Tibial nerve (tissue), 4 donors: ENCODE measurements at places on chromosomes 13 and 19.
A peak's percentile ranks its signal among the peaks of the same experiment; 100 is the strongest.

GRCh38 chr13:41505209-41505835, 48.0 kb downstream of the RGCC start:
- DNase-seq: no peak

- DNase-seq: no peak
Measured at GRCh38 chr19:56295531-56296455, 18.8 kb downstream of the ZSCAN5A start.

DNA sequence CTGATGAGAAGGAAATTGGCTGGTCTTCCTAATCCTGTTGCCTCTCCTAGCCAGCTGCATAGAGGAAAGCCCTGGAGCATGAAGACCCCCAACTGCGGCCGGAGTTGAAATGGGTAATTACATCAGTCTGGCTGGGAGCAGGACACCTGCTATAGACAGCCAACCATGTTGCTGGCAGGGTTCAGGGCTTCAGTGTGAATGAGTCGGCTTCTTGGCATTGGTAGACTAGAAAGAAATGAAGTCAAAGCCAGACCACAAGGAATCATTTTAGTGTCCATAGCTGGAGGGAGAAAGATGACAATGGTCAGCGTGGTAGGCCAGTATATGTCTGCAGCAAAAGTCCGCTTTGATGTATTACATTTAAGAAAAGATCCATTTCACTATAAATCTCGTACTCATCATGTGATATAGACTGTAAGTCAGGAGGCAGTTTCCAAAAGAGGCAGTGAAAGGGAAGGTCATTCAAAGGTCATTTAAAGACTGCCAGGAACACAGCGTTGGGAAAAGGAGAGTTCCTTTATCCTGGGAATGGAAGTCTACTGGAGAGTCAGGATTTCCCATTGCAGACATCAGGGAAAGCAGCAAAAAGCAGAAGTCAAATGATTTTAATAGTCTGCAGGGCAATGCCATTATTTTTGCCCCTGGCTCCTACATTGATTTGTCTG, 262.7 kb downstream of the DNAJC15 start:
- DNase-seq: no peak

GRCh38 chr19:8453616-8454015, 8.8 kb downstream of the HNRNPM start:
- no peak for DNase-seq

DNA sequence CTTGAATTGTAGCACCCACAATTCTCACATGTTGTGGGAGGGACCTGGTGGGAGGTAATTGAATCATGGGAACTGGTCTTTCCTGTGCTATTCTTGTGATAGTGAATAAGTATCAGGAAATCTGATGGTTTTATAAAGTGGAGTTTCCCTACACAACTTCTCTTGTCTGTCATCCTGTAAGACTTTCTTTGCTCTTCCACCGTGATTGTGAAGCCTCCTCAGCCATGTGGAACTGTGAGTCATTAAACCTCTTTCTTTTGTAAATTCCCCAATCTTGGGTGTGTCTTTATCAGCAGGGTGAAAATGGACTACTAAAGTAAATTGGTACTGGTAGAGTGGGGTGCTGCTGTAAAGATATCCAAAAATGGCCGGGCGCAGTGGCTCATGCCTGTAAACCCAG, 215.6 kb downstream of the LIG4 start:
- no peak for DNase-seq

DNA sequence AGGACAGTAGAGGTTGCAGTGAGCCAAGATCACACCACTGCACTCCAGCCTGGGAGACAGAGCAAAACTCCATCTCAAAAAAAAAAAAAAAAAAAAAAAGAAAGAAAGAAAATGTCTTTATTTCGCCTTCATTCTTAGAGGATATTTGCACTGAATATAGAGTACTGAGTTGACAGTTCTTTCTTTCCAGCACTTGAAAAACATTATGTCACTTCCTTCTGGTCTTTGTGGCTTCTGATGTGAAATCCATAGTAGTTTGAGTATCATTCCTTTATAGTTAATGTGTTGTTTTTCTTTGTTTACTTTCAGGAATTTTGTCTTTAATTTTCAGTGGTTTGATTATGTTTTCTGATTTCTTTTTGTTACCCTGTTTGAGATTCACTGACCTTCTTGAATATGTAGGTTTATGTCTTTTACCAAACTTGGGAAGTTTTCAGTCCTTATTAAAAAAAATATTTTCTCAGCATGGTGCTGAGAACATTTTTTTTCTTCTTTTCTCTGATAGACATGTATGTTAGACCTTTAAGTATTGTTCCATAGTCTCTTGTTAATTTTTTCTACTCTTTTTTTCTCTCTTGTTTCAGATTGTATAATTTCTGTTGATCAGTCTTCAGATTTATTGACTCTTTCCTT, 50.1 kb downstream of the PCCA start:
- DNase-seq: no peak

DNA sequence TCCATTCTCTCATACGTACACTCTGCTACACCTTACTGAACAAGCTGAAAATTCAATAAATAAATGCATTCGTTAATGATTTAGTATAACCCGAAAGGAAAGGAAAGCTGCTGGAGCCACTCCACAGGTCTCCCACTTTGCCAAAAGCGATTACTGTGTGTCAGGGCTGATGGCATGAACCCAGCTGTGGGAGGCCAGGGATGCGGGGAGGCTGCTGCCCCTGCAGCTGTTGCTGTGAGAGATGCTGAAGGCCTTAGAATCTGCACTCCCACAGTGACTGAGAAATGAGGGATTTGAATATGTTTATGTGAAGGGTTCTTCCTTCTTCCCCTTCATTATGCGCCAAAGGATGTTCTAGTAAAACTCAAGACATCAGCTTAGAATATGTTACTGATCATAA, 58.7 kb upstream of the NBEA start:
- no peak for DNase-seq

- no peak for DNase-seq
Measured at GRCh38 chr13:99600318-99600717, 99.0 kb downstream of the TM9SF2 start.

DNA sequence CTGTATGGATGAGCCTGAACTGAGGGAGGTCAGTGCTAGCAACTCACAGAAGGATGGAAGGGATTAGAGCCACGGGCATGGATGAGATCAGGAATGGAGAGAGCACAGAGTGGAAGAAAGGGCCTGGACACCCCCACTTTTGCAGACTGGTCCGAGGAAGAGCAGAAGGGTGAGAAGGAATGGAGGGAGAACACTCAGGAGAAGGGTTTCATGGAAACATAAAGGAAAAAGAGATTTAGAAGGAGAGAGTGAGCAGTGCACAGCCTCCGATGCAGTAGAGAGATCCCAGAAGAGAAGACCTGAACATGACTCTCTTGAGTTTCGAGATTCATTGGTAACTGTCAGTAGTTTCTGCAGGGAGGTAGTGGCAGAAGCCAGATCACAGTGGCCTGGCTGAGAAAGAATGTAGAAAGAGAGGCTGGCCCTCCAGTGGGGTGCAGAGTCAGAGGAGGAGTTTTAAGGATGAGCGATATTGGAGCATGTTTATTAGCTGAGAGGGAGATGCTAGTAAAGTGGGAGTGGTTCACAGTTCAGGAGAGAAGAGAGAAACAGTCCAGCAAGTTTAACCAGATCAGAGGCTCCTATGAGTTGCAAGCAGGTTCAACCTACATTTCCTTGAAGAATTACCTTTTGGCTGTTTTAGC, 108.9 kb downstream of the ZAR1L start:
- no peak for DNase-seq

GRCh38 chr19:8640402-8641004, 10.1 kb downstream of the NFILZ start:
- DNase-seq: no peak

DNA sequence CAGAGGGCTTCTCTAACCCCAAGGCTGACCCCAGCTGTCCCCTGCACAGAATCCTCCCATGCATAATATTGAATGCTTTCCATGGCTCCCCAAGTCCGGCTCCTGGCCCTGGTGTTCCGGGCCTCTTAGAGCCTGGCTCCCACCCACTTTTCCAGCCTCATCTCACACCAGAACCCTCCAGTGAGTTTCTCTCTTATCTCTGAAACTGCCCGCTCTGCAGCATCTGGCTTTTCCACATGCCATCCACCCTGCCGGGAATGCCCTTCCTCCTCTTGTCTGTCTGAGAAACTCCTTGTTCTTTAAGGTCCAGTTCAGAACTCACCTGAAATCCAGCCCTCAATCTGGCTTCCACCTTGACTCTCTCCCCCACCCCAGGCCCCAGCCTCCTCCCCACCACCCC, 6.8 kb downstream of the SYNGR4 start:
- no peak for DNase-seq

DNA sequence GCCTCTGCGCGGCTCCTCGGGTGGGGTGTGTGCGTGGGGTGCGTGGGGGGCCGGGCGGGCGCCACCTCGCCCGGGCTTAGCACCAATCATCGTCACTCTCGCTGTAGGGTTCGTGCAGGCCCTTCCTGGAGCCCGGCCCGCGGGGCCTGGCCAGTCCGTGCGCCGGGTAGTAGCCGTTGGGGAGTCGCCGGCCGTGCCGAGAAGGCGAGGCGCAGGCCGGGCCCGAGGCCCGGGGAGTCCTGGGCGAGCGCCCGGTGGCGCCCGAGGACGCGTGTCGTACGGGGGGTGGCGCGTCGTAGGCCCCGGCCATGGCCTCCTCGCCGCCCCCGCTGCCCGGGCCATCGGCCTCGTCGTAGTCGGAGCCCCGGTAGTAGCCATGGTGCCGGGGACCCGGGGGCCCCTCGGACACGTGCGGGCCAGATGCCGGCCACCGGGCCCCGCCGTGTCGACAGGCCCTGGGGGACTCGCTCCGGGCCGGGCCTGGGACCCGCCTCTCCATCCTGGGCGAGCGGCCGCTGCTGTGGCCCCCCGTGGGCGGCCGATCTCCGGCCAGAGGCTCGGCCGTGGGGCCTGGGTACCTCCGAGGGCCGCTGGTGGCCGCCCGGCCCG, 57.1 kb downstream of the IER2 start:
- no peak for DNase-seq

DNA sequence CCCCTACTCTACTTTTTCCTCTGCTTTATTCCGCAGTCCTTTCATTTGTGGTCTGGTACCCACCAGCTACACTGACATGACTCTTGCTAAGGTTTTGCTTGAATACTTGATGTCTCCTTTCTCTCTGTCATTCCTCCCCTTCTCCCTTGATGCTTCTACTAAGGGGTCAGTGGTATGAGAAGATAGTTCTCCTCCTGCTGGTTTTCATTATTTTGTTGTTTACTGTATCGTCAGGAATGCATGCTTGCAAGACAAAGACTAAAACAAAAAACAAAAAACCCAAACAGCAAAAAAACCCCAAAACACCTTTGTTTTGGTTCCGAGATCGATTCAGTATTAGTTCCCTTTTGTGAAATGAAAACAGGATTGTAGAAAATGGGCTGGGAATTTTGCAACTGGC, 59.5 kb downstream of the PCCA start:
- no peak for DNase-seq

GRCh38 chr19:30604657-30605056, 232.5 kb downstream of the ZNF536 start:
- no peak for DNase-seq

- no peak for DNase-seq
Measured at GRCh38 chr13:71090990-71091389, 776.0 kb downstream of the DACH1 start.

- no peak for DNase-seq
Measured at GRCh38 chr13:41244556-41244955, 18.8 kb downstream of the MTRF1 start.

DNA sequence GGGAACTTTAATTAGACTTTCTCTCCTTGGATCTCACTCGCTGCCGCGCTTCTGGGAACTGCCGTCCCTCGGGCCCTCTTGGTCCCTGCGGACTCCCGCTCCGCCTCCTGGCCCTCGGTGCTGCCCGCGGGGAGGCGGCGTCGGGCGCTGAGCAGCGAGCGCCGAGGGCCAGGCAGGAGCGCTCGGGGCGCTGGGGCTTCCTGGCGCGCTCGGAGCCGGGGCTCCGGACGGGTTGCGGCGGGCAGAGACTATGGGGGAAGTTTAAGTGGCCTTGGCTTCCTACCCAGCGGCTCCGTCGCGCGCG, 704 bp downstream of the CHST8 start:
- DNase-seq: no peak

- DNase-seq: peak; percentile 79
Measured at GRCh38 chr13:45047394-45048310, 58.3 kb downstream of the GPALPP1 start.

- DNase-seq: no peak
Measured at GRCh38 chr13:62324842-62325241, 909.2 kb upstream of the PCDH20 start.

DNA sequence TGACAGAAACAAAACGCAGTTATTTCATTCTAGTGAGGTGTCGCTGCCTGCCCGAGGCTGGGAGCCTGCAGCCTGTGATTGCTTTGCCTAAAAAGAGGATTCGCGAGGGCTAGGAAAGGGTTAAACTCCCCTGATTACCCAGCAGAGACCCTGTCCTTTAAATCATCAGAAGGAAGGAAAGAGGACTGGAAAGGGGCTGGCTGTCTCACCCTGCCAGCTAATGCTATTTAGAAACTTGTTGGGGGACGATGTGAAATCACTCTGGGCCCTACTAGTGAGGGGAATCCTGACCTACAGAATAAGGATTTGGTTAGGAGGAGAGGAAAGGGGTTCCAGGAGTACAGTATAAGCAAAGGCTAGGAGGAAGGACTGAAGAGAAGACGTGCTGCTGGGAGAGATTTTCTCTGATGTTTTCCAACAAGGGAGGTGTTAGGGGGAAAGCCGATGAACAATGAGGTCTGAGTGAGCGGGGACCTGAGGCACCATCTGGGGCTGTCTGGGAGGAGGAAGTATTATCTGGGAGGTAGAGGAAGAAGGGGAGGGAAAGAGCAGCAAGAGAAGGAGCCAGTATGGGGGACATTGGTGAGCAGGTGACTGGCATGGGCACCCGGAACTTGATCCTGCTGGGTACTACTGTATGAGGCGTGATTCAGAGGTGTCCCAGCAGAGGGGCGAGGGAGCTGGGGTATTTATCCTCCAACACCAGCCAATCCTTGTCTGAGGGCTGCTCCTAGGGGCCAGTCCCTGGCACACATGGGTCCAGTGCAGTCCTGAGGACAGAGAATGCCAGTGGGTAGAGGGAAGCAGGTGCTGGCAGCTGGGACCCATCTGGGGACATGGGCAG, 55.7 kb upstream of the PTPRS start:
- no peak for DNase-seq

DNA sequence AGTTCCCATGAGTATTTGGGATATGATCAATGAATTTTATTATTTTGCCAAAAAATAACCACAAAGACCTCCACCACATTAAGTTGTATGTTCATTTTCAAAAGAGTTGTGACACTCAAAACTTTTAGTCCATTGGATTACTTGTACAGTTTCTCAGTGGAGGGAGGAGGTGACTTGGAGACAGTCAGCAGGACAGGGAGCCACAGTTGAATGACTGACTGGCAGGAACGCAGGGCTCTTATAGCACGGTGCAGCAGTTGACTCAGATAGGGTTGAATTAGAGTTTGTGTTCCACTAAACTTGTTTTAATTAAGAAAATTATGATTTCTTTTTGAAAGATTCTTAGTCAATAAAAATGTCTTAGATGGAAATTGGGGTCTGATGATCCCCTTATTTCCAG, 42.5 kb downstream of the TNFRSF19 start:
- DNase-seq: no peak

DNA sequence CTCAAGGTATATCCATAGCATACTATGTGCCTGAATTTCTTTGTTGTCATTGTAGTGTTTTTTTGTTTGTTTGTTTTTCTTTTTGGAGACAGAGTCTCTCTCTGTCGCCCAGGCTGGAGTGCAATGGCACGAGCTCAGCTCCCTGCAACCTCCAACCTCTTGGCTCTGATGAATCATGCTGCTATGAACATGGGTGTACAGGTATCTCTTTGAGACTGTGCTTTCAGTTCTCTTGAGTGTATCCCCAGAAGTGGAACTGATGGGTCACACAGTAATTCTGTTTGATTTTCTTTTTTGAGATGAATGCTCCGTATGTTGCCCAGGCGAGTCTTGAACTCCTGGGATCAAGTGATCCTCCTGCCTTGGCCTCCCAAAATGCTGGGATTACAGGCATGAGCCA, 13.7 kb upstream of the SLC25A42 start:
- no peak for DNase-seq

- no peak for DNase-seq
Measured at GRCh38 chr19:53388168-53388567, 6.8 kb upstream of the ZNF765 start.
